BE2C (cell line): ENCODE measurements at places on chromosomes 7 and 10.

GRCh38 chr10:48714088-48714487 is 29.4 kb downstream of the WDFY4 start:
- DNase-seq = no peak

DNA sequence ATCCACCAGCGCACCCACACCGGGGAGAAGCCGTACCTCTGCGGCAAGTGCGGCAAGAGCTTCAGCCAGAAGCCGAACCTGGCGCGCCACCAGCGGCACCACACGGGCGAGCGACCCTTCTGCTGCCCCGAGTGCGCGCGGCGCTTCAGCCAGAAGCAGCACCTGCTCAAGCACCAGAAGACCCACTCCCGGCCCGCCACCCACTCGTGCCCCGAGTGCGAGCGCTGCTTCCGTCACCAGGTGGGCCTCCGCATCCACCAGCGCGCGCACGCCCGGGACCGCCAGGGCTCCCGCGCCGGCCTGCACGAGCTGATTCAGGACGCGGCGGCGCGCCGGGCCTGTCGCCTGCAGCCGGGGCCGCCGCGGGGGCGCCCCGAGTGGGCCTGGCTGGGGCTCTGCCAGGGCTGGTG is 17.7 kb downstream of the ZNF775 start:
- no peak for DNase-seq

- DNase-seq = no peak
Measured at GRCh38 chr7:158648787-158649186, 55.8 kb downstream of the NCAPG2 start.

DNA sequence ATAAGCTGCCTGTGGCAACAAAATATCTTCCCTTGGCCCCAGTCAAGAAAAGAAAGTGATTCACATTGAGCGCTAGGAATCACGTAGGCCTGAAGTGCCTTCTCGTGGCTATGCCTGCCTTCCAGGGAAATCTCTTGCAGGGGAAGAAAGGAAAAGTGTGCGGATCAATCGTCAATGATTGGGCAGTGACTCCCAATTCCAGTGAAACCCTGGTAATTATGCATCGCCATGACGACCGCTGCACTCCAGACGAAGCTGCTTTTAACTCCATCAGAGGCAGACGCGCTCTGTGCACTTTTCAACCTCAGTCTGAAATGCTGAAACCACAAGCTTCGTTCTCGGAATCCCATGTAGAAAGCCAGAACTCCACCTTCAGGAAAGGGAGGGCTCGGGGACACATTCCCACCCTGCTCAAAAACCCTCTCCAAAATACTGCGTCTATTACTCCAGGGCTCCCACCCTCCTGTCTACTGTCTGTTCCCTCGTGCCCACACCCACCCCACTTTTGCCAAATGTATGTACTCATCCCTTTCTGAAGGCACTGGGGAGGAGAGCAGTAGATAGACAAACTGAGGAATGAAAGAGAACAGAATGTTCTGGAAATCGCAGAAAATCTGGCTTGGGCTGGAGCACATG is 24.2 kb upstream of the PRKAG2 start:
- no peak for DNase-seq

DNA sequence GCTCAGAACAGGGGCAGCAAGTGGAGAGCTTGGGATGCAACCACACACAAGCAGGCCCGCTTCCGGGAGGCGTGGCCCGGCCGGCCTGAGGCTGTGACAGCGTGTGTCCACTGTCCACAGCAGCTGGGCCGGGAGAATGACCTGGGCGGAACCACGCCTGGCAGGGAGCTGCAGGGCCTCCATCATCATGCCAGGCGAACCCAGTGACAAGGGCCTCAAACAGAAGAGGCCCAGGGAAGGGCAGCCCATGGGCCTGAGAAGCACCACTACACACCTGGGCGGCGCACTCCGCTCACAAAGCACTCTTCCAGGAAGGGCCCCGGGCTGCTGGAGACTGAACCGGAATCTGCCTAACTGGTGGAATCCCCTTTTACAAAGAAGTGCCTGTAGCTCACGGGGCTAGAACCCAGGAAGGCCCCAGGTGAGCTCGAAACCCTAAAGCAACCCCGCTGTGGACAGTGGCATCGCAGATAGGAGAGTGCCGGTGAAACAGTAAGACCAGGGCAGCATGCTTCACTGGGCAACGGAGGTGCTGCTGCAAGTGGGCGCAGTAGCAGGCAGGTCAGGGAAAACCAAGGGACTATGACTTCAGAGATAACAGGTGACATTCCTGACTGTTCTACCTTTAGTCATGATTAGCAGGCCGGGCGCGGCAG is 66.0 kb downstream of the MAD1L1 start:
- DNase-seq = no peak

- no peak for DNase-seq
Measured at GRCh38 chr7:68203251-68203650, 1206.6 kb downstream of the TYW1 start.

GRCh38 chr7:81514546-81514945 is 255.3 kb downstream of the HGF start:
- no peak for DNase-seq

DNA sequence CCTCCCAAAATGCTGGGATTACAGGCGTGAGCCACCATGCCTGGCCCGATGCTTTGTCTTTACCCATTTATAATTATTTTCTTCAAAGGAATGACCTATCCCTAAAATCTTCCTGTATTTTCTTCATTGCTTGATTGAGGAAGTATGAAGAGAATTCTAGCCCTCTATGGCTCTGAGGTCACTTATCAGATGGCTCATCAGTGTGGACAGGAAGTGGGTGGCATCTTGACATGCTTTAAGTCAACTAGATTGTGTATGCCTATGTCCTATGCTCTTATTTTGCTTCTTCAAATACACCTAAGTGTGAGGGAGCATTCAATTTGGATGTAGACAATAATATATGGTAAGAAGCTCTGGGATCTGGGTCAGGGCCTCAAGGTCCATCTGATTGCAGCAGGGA is 1020.5 kb downstream of the LRMDA start:
- no peak for DNase-seq

DNA sequence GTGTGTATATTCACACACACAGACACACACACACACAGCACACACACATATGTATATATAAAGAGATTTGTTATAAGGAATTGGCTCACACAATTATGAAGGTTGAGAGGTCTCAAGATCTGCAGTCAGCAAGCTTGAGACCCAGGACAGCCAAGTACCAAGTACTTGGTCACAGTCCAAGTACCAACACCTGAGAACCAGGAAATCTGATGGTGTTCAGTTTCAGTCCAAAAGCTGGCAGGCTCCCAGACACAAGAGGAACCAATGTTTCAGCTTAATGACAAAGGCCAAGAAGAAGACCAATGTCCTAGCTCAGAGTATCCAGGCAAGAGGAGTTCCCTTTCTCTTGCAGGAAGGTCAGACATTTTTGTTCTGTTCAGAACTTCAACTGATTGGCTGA is 780.2 kb downstream of the MAGI2 start:
- no peak for DNase-seq

- DNase-seq = no peak
Measured at GRCh38 chr7:3911685-3912084, 610.6 kb downstream of the SDK1 start.

- no peak for DNase-seq
Measured at GRCh38 chr7:100565133-100565571, 8.5 kb downstream of the SAP25 start.

DNA sequence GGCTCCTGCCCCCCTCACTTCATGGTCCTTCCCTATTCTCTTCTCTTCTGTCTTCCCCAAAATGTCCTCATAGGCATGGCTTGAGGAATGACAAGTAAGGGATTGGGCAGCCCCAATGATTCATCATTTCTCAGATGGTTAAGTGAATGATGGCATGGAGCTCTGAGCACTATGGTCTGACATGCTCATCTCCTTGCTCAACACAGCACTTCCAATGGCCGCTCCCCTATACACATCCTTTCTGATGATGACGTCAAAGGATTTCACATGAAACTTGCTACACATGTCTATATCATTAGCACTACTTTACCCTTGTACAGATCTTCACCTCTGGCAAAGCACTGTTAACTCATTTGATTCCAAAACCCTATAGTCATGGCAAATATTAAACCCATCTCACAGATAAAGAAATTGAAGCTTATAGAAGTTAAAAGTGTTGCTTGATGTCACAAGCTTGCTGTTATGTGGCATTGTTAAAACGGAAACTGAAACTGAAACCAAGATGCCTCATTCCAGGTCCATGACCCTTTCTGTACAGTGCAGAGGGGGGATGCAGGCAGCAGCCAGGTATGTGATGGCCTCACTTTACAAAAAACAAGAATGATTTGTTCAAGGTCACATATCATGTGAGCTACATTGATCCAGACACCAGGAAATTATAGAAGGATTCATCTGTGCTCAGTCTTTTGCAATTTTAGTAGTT is 90.0 kb upstream of the PLXNA4 start:
- DNase-seq = no peak

DNA sequence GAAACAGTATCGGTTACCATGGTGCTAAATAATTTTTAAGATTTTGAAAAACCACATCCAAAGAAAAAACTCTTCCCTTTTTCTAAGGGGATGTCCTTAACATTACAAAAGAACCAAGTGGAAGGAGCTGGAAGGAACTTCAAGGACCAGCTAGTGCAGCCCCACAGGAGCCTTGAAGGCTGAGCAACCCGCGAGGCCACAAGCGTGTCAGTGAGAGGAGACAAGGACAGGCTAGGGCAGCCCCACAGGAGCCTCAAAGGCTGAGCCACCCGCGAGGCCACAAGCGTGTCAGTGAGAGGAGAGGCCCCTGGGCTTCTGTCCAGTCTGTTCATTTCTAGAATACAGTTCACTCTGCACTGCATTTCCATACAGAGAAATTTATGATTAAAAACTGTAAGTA is 80.1 kb upstream of the ATP6V0A4 start:
- DNase-seq = no peak

DNA sequence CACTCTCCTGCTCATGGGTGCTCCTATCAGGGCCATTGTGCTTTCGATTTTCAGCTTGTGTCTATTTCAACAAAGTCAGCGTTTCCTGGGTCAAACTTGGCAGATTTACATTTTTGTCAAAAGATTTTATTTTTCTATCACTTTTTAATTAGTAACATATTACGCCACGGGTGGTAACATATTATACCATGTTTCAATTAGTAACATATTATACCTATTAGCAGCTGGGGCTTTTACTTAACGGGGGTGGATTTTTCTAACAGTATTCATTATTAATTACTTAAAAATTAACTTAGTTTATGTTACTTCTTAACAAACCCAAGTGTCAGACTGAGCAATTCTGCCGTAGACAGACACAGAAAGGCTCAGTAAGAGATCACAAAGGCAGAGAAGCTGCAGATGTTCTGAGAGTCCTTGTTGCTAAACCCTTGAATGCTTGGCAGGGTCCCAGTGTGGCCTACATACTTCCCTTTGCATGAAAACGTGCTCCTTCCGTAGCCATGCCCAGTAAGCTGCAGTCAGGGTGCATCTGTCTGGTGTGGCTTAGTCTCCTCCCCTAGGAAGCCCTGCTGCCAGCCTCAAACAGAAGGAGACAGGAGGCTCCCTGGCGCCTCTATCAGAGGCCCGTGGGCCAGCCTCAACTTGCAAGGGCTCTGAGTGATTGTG is 263.1 kb upstream of the CXCL12 start:
- DNase-seq = no peak

GRCh38 chr10:61981460-61981859 is 80.0 kb downstream of the ARID5B start:
- DNase-seq = no peak

- no peak for DNase-seq
Measured at GRCh38 chr7:119483364-119483763, 789.6 kb upstream of the KCND2 start.

- DNase-seq = no peak
Measured at GRCh38 chr7:136174477-136175125, 197.4 kb upstream of the MTPN start.

DNA sequence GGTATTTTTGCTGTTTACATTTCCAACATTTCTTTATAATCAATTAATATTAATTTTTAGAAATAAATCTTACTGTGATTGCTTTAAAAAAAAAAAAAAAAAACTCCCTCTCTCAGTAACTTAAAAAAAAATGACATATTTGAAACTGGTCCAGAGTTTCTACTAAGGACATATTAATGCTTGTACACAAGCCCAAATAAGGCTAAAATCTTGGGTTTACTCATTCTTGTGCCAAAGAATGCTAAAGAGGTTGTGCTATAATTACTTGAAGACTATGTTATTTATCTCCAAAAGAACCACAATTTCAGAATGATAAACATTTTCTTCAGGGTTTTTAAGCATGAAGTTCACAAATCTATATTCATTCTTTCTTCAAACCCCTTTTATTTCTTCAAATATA is 39.4 kb upstream of the PHF14 start:
- no peak for DNase-seq

GRCh38 chr10:70132098-70133029 is at the start of gene AIFM2:
AIFM2 (minus strand) TSS chr10:70132825; CDS start chr10:70124084, 8,741 bp downstream.
- DNase-seq = peak; percentile 73

DNA sequence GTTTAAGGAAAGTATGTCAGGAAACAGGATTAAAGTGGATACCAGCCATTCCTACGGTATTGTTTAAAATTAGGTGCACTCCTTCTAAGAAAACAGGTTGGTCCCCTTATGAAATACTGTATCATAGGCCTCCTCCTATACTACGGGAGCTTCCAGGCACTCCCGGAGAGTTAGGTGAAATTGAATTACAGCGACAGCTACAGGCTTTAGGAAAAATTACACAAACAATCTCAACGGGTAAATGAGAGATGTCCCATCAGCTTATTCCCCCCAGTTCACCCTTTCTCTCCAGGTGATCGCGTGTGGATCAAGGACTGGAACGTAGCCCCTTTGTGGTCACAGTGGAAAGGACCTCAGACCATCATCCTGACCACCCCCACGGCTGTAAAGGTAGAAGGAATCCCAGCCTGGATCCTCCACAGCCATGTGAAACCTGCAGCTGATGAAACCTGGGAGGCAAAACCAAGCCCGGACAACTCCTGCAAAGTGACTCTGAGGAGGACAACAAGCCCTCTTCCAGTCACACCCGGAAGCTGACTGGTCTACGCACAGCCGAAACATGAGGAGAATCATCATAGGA is 25.1 kb upstream of the GHITM start:
- no peak for DNase-seq

- no peak for DNase-seq
Measured at GRCh38 chr10:132377326-132377725, 19.7 kb upstream of the PWWP2B start.

- DNase-seq = no peak
Measured at GRCh38 chr10:21919906-21920305, 83.6 kb downstream of the DNAJC1 start.

GRCh38 chr10:117699436-117700075 is 157.0 kb downstream of the EMX2 start:
- no peak for DNase-seq

DNA sequence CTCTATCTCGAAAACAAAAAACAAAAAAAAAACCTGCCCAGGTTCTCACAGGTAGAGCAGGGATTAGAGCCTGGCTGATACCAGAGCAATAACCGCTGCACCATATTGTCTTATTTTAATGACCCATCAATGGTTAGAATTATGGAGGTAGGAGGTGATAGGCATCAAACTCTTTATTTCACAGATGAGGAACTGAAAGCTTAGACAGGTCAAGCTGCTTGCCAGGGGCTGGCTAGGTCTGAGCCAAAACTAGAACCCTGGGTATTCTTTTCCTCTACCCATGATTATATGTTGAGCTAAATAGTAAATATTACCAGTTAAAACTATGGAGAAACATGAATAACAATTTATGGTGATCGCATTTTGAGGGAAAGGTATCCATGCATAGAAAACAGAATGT is 2.0 kb upstream of the PPP1R3C start:
- no peak for DNase-seq

- DNase-seq = no peak
Measured at GRCh38 chr10:77011874-77012811, 625.5 kb downstream of the KCNMA1 start.
